ENCODE measurements at places on chromosomes 5 and 9.

DNA sequence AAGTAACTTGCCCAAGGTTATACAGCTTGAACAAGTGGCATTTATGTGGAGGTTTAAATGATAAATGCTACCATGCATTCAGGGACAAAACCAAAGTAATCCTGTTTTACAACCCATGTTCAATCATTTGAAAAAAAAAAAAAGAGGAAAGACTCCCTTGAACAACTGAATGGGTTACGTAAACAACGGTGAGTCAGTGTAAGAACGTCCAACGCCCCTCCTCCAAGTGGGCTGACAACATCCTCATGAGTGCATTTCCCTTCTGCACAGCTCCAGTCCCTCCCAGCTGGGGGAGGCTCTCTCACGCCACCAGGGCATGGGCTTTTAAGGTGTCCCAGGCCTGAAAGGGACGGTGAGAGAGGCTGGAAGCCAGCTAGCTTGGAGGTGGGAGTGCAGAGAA is 90.0 kb downstream of the PRRT1B start:
- peak; percentile 45 for DNase-seq

GRCh38 chr5:80516826-80517225 is 28.9 kb downstream of the FAM151B start:
- DNase-seq: peak; percentile 2

DNA sequence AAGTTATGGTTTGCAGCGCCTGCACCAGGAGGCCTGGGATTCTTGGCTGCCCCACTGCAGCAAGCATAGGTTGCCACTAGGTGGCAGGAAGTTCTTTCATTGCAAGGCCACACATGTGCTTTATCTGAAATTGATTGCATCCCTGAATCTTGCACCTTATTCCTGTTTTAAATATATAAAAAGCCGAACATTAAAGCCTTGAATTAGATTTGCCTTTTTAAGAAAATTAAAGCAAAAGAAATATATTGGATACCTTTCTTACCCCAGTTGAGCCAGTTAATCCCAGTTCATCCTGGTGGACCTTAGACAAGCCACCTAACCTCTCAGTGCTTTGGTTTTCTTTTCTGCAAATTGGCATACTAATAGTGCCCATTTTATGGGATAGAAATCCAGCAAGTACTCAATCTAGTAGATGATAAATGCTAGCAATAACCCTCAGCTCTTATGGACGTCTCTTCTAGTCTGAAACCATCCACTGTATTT is 6.3 kb upstream of the TRMT10B start:
- DNase-seq: peak; percentile 28

DNA sequence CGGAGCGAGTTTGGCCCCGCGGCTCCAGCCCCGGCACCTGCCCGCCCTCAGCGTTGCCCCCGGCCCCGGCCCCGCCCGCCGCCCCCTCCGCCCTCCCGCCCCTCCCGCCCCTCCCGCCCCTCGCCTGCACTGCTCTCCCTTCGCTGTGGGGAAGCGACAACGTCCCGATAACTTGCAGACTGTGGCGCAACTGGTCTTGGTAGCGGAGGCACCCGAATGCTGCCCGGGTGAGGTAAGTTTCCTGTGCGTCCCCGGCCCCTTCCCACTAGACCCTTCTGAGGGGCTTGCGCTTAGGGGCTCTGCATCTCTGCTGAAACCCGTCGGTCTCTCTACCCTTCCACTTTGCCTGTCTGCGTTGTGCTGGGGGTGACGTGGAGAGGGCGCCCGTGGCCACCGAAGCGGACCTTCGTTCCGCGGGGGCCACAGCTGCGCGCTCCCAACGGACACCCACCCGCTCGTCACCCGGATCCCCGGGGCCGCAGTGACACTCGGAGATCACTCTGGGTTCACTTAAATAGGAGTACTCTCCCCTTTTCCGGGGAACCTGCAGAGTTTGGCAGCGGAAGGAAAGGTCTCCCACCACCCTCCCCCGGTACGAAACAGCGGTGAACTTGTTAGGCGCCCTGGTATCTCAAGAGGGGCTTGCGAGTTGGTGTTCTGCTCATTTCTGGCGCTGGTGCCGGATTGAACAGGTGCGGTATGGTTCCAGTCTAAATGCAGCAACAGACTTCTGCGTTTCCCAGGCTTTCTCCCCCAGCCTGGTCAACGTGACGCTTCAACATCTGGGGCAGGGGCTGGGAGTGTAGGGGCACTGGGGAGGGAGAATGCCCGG is 707 bp downstream of the PIP5K1B start:
- no peak for DNase-seq

DNA sequence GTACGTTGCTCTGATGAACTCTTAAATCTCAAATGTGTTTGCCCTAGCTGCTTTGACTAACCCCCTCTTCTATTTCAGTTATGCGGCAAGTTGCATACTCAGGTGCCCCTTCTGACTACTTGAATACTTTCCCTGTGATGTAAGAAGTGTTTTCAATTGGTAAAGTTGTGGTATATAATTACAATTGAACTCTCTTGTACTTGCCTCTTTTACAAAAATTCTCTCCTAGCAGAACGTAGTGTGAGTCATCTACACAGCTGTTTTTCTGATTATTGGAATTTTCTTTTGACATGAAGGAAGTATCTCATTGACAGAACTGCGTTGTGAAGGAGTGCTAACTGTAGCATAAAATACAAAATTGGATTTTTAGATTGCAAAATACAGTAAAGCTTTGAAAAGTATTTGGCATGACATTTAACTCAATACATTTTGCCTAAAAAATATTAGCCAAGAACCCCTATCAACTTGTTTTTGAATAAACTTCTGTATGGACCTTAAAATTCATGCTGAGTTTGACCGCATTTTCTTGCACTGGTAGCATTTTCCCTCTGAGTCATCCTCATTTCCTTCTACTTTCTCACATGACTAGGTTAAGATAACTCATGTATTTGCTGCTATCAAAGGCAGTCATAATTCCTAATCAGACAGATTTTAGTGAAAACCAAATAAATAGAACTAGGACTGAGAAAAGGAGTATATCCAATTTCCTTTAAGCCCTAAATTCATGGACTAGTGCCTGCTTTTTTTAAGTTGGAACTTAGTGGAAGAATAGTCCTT is 6.3 kb downstream of the CRHBP start:
- no peak for DNase-seq

- DNase-seq: no peak
Measured at GRCh38 chr5:171697221-171698102, 88.2 kb upstream of the SMIM23 start.

DNA sequence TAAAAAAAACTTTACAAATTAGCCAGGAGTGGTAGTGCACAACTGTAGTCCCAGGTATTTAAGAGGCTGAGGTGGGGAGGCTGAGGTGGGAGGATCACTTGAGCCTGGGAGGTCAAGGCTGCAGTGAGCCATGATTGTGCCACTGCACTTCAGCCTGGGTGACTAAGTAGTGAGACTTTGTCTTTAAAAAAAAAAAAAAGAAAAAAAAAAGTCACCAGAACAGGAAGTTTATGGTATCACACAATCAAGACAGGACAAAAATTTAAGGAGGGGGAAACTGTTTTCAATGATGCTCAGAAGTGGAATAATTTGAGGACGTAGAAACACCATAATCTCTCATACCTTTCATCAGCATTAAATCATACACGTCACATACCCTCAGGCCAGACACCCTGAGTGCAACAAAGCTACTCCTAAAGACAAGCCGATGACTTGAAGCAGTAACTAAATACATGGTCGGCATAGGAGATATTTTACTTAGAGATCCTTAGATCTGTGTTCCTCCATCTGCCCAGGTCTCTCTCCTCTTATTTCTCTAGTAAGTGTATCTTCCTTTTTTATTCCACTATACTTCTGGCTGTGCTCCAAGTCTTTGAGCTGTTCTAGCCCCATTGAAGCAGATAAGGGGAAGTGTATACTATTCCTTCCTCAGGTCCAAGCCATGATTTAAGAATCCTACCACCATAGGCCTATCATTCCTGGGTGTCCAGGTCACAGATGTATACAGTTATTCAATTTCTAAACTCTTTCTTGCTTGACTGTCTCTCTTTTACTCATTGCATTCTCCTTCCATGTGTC is 91.3 kb upstream of the APC start:
- no peak for DNase-seq

DNA sequence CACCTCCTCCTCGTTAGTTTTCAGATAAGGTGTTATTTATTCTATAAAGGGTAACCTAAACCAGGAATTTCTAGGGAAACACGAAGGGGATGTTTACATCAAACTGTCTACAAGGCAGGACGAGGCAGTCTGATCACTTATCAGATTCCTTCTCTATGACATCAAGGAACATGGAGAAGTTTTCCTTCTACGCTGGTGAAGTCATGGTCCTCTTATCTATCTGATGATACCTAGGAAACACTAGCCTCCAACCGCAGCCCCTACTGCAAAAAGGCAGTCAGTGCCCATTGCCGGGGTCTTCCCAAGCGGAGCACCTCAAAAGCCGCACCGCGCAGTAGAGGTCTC is 1.5 kb downstream of the MPDZ start:
- DNase-seq: no peak

GRCh38 chr5:13740471-13740870 is 204.0 kb downstream of the DNAH5 start:
- no peak for DNase-seq

DNA sequence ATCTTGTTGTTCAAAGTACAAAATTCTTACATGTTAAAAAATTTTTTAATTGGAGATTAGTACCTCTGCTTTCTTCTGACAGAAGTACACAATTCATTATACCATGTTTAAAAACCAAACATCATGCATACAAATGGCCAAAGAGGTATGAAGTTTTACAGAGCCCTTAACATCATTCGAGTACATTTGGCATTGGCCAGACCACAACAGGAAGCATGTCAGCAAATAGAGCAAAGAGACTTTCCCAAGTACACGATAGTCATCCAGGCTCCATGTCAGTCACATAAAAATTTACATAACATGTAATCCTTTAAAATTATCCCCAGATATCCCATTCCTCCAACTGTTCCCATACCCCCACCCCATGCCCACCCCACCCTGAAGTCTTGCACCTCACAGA is 22.5 kb downstream of the HMGCS1 start:
- no peak for DNase-seq

DNA sequence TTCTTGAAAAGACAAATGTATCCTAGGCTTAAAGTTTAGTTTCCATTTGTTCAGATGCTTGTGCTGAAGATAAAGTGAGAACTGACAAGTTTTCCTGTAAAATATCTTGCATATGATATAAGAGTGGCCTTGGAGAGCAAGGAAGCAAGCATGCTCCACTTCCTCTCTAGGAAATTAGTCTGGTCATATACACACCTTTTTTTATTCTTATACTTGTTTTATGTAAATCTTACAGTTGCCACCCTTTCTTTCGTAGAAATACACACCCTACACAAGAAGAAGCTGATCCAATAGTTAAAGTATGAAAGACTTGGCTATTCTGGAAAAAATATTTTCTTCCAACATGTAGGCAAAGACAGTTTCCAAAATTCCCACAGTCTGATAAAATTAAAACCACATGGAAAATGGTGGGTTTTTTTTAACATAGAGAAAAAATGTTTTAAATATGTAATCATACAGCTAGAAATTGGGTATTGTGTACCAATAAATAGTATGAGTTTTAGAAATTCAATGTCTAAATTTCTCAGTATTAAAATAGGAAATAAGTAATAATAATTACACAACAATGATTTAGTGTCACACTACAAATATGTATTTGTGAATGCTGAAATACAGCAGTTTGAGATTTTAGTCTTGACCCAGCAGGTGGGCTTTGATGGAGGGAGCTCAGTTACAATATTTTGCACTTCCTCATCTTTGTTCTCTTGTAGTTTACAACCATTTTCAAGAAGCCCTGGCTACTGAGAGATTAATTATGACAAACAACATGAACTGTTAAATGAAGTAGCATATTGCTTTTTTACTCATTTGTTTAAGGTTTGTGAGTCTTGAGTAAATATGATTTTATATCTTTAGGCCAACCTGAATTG is 185.7 kb upstream of the GNA14 start:
- DNase-seq: no peak

DNA sequence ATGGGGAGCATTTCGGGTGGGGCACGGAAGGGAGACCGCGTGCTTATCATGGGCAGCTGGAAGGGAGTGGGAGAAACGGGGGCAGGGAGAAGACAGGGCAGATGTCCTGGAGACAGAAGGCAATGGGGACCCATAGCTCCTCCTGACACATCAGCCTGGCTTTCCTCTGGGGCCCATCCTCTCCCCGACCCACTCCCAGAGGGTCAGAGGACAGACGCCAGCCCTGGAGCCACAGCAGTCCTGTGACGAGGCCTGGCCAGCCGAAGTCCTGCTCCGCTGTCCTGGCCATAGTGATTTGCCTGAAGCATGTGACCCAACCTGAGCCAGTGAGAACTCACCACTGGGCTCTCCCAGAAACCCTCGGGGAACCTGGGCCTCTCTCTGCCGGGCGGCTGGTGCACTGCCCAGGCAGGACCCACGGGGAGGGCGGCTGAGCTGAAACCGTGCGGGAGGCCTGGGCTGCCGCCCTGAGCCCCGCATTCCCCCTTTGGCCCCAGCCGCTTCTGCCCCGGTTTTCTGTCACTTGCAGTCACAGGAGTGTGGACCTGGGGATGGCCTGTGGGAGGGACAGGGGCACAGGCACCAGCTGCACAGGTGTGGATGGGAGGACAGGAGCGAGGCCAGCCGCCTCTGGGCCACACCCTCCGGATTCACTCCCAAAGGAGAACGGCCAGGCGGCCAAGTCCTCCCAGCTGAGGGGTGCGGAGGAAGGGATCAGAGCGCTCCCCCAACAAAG is 19.8 kb downstream of the ADAMTS2 start:
- DNase-seq: no peak

DNA sequence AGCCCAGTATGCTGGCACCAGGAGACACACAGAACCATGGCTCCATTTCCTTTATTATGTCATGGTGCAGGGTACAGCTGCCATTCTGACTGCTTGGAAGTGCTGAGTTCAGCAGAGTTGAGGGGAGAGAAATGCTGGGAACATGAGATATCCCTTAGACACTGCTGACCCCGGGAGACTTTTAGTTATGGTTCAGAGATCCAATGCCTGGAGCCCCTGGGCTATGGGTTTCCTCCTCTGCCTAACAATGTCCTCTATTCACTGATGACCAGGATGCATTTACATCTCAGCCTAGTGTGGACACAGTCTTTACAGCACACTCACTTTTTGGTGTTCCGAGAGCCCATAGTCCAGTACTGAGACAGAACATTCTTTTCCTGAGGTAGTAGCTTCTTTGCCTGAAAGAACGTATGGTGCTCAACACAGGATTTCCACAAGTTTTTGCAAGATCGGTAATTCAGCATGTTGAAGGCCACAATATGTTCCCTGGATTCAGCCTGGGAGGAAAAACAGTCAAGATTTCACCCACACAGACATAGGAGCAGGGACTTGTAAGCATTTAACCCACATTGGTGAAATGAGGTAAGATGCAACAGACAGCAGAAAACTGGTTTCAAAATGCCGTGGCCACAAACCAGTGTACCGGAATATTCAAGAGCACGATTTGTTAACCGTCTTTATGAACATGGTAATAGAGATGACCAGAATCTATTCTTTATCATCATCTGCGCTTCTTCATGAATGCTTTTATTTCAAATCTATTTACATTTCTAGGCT is 71.3 kb downstream of the PTPN3 start:
- DNase-seq: no peak

Data from stimulated activated CD8-positive, alpha-beta memory T cell treated with anti-CD3 and anti-CD28 coated beads, Interleukin-2, amount 100 ng/mL, for 48 hours (primary cell).